ENCODE measurements at places on chromosomes 11 and 22.
A peak's percentile ranks its signal among the peaks of the same experiment; 100 is the strongest.

DNA sequence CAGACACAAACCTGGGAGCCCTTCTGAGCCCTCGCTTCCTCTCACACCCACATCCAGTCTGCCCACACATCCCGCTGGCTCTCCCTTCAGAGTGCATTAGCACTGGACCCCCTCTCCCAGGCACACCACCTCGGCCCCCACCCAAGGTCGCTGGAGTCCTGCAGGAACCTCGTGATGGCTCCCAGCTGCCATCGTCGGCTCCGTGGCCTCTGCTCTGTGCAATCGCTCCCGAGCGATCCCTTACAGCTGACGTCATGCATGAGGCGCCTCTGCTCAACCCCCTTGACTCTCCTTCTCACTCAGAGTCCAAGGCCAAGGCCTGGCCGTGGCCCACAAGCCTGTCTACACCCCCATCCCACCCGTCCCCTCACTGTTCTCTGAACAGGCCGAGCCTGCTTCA is 183.9 kb downstream of the EFCAB6 start:
- no peak for DNase-seq

DNA sequence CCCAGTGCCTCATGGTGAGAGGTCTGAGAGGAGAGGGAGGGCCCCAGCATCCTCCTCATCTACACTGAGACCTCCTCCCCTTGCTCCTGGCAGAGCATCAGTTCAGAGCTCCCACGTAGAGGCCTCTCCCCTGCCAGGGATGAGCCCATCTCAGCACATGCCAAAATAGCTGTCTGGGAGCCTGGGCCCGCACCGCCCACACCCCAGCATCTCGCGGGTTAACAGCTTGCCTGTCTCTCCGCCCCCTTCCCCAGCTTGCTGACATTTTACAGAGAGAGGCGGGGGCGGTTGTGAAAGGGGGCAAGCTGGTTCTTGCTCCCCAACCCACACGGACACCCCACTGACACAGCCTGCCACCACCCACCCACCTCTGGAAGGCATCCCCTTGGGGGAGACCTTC is 6.4 kb downstream of the DGKZ start:
- DNase-seq, result peak; percentile 48

GRCh38 chr11:27507557-27508322 is 1.2 kb upstream of the LIN7C start:
- no peak for DNase-seq

GRCh38 chr11:122393209-122393860 is 262.2 kb upstream of the UBASH3B start:
- DNase-seq, result no peak

DNA sequence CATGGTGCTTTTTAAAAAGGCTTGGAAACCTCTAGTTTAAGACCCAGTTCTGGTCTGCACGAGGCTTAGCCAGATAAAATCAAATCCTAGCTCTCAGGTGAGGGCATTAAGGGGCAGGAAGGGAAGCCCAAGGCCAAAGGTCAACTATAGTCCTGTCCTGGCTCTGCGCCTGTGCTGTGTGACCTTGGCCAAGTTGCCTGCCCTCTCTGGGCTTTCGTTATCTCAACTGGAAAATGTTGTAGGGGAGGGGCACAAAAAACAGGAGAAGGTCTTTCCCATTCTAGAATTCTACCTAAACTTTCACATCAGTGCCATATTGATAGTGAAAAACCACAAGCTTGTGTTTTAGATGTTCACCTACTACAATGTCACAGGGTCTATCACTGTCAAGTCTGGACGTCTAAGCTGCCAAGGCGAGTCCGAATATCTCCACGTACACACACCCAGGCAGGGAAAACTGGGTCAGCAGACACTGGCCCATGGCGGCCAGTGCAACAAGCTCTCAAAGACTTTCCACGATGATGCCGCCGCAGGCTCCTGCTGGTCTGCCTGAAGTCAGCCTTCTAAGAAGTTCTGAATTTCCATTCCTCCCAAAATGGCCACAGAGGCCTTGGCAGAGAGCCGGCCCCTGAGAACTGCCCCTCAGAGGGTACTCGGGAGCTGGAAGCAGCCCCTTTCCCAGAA is 18.0 kb downstream of the MN1 start:
- DNase-seq, result no peak

DNA sequence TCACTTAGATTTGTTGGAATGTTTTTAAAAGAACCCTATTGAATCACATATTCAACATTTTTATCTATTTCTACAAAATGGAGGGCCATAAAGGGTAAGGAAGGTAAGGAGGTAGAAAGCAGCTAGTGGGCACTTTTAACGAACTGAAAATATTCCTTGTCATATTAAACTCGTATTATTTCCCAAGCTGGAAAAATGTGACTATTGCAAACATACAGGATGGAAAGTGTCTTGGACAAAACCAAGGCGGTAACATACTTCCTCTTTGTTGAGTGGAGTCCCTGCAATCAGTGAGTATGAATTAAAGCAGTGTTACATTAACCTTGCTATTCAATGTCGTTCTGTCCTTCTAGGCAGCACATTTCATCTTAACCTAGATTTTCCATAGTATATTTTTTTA is 165.6 kb downstream of the RCN1 start:
- no peak for DNase-seq

- no peak for DNase-seq
Observed at GRCh38 chr11:44006917-44007361, 40.8 kb upstream of the ACCSL start.

GRCh38 chr11:126352934-126353801 is 2.3 kb upstream of the ST3GAL4 start:
- peak; percentile 82 for DNase-seq

- no peak for DNase-seq
Observed at GRCh38 chr22:19706661-19707151, 7.6 kb upstream of the SEPTIN5 start.

DNA sequence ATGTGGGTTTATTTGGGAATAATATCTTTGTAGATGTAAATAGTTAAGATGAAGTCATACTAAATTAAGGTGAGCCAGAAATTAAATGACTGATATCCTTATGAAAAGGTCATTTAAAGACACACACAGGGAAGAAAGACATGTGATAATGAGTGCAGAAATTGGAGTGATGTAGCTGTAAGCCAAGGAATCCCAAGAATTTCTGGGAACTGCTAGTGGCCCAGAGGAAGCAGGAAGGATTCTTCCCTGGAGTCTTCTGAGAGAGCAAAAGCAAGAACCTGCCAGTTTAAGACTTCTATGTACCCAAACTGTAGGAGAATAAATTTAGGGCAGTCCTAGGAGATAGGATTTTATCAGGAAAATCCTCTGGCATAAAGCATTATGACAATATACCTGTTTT is 66.9 kb downstream of the LRRC4C start:
- DNase-seq, result no peak

- DNase-seq, result peak; percentile 5
Observed at GRCh38 chr11:5992604-5993251, 5.9 kb upstream of the OR52L1 start.

GRCh38 chr11:1622086-1622485 is at the start of gene KRTAP5-4:
Gene KRTAP5-4, minus strand, starts transcription at chr11:1622138. Its CDS starts 45 bp downstream, at chr11:1622093.
- no peak for DNase-seq

- no peak for DNase-seq
Observed at GRCh38 chr11:22263613-22264012, 70.7 kb downstream of the ANO5 start.

Measured in activated CD4-positive, alpha-beta T cell treated with anti-CD3 and anti-CD28 coated beads, Interleukin-10, Interleukin-2, amounts not matched to agents 100 ng/mL and 50 ng/mL, durations not matched to agents 16 hours and 8 hours (primary cell).